ENCODE measurements at places on chromosomes 7 and 10.

DNA sequence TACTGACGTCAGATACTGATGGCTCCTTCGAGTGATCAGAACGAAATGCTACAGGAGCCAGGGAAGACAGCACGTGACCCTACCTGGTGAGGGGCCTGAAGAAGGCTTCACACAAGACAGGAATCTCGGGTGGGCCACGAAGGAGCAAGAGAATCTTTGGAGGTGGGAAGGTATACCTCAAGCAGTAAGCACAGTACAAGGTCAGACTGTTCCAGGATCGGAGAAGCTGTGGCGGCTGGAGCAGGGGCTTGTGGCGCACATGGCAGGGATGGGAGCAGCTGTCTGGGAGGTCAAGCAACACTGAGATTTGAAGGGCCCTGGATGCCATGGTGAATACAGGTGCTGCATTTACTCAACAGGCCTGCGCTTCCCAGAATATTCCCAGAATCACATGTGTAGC, 45.4 kb downstream of the C10orf143 start:
- DNase-seq, result no peak

- no peak for DNase-seq
Measured at GRCh38 chr7:98305951-98306535, 24.6 kb downstream of the BRI3 start.

- DNase-seq, result no peak
Measured at GRCh38 chr7:30984359-30985107, 20.8 kb downstream of the GHRHR start.

GRCh38 chr10:43966571-43966965, 317.9 kb upstream of the ZNF32 start:
- no peak for DNase-seq

DNA sequence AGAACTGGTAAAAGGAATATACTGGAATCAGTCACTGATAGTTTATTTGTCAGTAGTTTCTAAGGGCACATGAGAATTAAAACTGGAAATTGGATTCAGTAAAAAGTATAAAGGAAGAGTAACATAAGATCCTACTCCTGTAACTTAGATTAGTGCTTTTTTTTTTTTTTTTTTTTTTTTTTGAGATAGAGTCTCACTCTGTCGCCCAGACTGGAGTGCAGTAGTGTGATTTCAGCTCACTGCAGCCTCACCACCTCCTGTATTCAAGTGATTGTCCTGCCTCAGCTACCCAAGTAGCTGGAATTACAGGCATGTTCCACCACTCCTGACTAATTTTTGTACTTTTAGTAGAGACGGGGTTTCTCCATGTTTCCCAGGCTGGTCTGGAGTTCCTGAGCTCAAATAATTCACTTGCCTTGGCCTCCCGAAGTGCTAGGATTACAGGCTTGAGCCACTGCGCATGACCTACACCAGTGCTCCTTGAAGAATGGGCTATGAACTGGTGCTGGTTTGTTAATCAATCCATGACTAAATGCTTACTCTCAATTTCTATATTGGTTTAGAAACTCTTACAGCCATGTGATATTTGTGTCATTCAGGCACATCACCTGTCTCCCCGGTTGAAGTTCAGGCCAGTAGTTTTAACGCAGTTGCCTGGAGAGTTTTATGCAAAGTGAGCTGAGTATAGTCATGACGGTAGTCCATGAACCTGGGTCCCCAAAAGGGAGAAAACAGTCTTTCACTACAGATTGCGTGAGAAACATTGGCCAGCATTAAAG, 65.0 kb downstream of the ZEB1 start:
- no peak for DNase-seq

GRCh38 chr7:70577078-70577477, 554.9 kb upstream of the GALNT17 start:
- DNase-seq, result no peak

GRCh38 chr10:14071956-14072355, 258.8 kb downstream of the FRMD4A start:
- no peak for DNase-seq

GRCh38 chr10:113782367-113782766, 30.9 kb downstream of the PLEKHS1 start:
- DNase-seq, result no peak

- peak; percentile 10 for DNase-seq
Measured at GRCh38 chr7:124652237-124652636, 113.4 kb downstream of the GPR37 start.

- peak; percentile 63 for DNase-seq
Measured at GRCh38 chr7:128084896-128085608, 53.8 kb upstream of the LRRC4 start.

GRCh38 chr7:28658381-28658780, 246.1 kb downstream of the CREB5 start:
- no peak for DNase-seq

DNA sequence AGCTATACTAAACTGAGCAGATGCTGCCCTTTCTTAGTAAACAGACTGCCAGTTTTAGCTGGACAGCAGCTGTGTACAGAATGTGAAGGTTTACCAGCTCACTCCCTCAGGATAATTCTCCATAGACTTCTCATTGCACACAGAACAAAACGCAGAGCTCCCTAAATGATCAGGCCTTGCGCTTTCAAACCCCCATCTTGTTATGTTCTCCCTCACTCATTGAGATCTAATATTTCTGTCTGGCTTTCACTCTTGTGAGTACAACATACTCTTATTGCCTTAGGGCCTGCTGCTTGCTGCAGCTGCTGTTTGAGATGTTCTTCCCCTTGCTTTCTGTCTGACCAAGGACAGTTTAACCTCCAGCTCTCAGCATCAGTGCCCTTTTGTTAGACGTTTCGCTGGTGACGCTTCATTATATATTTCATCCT, 17.3 kb downstream of the VWDE start:
- no peak for DNase-seq

- DNase-seq, result peak; percentile 97
Measured at GRCh38 chr10:113788604-113789083, 37.2 kb downstream of the PLEKHS1 start.

- peak; percentile 99 for DNase-seq
Measured at GRCh38 chr7:130912862-130913638, 179.0 kb upstream of the KLF14 start.
